Stimulated activated CD8-positive, alpha-beta memory T cell treated with anti-CD3 and anti-CD28 coated beads, Interleukin-15, amount 100 ng/mL, for 1 hour (primary cell): ENCODE measurements at places on chromosomes 5 and 9.

DNA sequence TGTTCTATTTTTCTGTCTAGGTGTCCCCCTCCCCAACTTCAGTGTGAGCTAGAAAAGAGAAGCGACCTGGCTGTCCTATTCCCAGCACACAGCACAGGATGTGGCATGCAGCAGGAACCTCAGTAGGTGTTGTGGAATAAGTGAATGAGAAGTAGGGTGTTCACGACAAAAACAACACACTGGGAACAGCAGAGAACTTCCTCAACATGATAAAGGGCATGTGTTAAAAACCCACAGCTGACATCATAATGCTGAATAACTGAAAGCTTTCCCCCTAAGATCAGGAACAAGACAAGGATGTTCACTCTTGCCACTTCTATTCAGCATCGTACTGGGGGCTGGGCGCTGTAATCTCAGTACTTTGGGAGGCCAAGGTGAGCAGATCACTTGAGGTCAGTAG lies 155.6 kb upstream of the ZNF618 start:
- DNase-seq, result no peak

- DNase-seq, result no peak
Observed at GRCh38 chr5:75612901-75613300, 1.6 kb downstream of the ANKDD1B start.

DNA sequence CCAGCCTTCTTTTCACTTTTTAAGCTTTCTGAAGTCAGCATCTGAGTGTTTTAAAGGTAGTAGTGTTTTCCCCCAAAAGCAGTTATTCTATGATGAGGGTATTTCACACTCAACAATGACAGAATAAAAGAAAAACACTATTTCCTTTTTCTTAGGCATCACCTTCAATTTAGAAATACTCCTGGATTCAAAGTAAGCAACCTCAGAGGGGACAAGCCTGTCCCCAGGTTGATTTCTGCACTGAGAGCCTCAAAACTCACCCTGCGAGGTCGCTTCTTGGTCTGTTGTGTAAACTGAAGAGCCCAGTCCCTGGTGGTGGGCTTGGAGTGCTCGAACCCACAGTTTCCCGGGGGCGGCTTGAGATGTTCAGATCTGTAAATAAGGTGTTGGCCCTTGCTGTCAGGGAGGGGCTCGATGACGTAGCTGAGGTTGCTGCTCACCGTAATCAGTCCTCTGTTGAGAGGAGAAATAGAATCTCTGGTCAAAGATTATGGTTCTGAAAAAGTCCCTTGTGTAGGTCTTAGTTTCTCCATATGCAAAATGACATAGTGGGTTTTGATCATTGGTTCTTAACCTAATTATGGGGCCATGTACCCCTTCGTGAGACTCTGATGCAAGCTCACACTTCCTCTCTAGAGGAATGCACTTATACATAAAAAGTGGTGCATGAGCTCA lies 55.9 kb downstream of the ADAM19 start:
- no peak for DNase-seq

DNA sequence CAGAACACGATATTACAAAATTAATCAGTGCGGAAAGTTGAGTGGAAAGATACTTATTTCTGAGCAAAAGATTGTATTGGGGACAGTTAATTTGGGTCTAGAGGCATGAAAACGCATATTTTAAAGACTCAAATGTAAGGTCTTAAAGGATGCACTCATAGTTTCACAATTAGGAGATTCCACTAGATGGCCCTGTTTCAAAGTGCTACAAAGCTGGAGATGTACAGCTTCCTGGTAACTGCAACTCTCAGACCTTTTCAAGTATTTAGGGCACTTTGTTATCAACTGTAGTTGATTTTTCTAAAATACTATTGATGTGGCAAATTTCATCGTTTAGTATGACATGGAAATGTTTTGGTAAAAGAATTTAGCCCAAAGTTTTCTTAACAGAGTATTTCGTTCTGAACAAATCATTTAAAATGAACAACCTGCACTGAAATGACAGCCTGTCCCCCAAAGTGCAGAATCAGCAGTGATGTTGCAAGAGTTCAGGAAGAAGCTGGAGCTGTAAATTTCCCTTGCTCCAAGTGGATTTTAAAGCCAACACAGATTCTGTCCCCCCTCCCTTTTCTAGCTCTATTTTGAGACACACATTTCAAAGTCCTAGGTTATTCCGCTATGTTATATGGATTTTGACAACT lies 16.2 kb upstream of the NDUFB6 start:
- no peak for DNase-seq

GRCh38 chr9:27368316-27368985 lies 71.5 kb upstream of the EQTN start:
- DNase-seq, result no peak

DNA sequence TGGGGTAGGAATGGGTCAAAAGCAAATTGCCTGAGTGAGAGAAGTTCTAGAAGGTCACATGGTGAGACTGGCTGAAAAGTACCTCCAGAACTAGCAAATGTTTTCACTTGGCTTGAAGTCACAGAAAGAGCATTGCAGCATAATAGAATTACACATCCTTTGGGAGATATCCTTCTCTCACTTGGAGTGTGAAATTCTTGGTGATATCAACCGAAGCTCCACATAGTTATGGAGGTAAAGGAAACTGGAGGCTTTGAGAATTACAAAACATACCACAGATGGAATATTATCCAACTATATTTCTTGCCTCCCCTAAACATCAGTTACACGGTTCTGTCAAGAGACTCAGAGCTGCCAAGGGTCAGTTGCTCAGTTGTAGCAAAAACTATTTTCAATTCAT lies 182.4 kb downstream of the SEMA5A start:
- DNase-seq, result no peak
